Esophagus squamous epithelium (tissue), 5 donors: ENCODE measurements at places on chromosomes 3 and 15. TPM values are rescaled to one million over a fixed set of nuclear protein-coding genes. Genes with fewer than 3 reads are reported as not detected.

PLA2G4F gene
- 26.2 TPM for total RNA-seq

GRCh38 chr3:179788996-179789395 lies 136.2 kb downstream of the USP13 start:
- DNase-seq, result no peak

- DNase-seq, result no peak
Measured at GRCh38 chr15:22956257-22956977, 23.8 kb downstream of the CYFIP1 start.

GRCh38 chr3:158802409-158803268 lies 785 bp downstream of the MFSD1 start:
- DNase-seq, result no peak

DNA sequence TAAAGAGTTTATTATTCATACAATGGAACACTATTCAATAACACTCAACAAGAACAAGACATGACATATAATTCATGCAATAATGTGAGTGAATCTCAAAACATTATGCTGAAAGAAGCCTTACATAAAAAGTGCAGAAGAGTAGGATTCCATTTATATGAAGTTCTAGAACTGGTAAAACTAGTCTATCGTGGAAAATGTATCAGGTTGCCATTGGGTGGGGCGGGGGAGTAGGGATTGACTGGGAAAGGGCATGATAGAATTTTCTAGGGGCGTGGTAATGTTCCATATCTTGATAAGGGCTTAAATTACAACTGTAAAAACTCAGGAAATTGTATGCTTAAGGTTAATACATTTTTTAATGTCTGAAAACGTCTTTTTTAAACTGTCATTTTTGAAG lies 247.9 kb downstream of the SATB1 start:
- DNase-seq, result no peak

GRCh38 chr15:74174219-74174957 lies 878 bp downstream of the ISLR start:
- no peak for DNase-seq

DNA sequence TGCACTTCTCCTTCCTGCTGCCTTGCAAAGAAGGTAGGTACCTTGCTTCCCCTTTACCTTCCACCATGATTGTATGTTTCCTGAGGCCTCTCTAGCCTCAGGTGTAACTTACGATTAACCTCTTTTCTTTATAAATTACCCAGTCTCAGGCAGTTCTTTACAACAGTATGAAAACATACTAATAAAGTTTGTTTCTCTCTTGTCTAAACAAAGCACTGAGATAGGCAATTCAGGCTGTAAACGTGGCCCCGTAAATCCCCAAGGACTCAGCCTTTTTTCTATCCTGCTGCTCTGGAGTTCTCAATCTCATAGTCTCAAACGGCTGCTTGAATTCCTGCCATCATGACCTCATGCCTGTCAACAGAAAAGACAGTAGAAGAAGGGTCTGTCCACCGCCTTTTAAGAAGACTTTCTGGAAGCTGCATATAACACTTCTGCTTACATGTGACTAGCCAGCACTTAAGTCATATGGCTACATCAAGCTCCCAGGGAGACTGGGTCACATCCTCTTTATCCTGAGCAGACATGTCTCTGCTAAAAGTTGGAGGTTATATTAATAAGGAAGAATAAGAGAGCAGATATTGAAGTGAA lies 257.8 kb downstream of the EBLN2 start:
- no peak for DNase-seq
